Smooth muscle cell of trachea (primary cell): ENCODE measurements at places on chromosomes 1 and 21. TPM values are rescaled to one million over a fixed set of nuclear protein-coding genes. Genes with fewer than 3 reads are reported as not detected.

Gene PLA2G2C
- not detected in 2 replicates for total RNA-seq

Gene KCNN3
- under 0.01 TPM in 2 replicates for total RNA-seq

Gene MATN1
- total RNA-seq, result 0.33 TPM in 1 of 2 replicates, not detected in the other

Gene RGS8
- under 0.01 TPM in 1 of 2 replicates, not detected in the other for total RNA-seq

Gene GNG4
- not detected in 2 replicates for total RNA-seq

Gene UBASH3A
- not detected in 2 replicates for total RNA-seq

Gene PAQR6
- 0.29 and 0.66 TPM in 2 replicates for total RNA-seq

Gene SPEN
- 13.4 and 19.9 TPM in 2 replicates for total RNA-seq

Gene TTC39A
- 1.5 and 3.1 TPM in 2 replicates for total RNA-seq

Gene INTS3
- 45.1 and 52.9 TPM in 2 replicates for total RNA-seq

Gene BROX
- total RNA-seq, result 52.9 and 55.7 TPM in 2 replicates

Gene PADI2
- total RNA-seq, result under 0.01 and 0.15 TPM in 2 replicates
